B cell (primary cell): ENCODE measurements at places on chromosomes 6 and 20. TPM values are rescaled to one million over a fixed set of nuclear protein-coding genes. Genes with fewer than 3 reads are reported as not detected.

DNA sequence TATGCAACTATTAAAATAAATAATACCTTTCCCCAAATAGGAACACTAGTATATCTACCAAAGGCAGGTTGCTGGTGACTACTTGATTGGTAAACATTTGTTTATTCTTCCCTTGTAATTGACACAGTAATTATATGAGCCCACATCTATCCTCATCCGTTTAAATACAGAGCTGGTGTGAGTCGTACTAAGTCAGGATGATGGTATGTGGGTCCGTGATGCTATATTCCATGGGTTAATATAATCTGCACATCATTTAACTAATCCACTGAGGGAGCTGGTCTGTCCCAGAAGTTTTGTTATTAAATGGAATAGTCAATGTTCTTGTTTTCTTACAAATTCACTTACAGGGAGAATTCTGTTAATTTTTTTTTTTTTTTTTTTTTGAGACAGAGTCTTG, 164.0 kb upstream of the AGPAT4 start:
- no peaks in the 10 kb centered on the region for H3K4me1 ChIP-seq
- H3K27me3 ChIP-seq, result no peaks in the 10 kb centered on the region
- no peak overlapping the region for H3K4me3 ChIP-seq
- DNase-seq, result no peak
- H3K27ac ChIP-seq, result no peak overlapping the region

DNA sequence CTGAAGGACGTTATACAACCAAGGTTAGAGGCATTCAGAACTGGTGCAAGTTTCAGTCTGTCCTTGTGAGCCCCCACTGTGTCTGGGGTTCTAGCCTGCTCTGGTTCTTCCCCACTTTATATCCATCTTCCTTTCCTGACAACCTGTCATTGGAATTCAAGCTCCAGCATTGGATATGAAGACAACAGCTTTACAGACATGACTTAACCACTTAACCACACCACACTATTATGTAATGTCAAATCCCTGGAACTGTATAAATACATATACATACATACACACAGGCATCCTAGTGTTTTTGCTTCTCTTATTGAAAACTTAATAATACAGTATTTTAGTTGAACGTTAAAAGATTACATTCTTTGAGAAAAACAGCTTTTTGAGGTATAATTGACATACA, 217.9 kb upstream of the SGK1 start:
- no peaks in the 10 kb centered on the region for H3K4me1 ChIP-seq
- DNase-seq, result no peak
- H3K36me3 ChIP-seq, result no peaks in the 10 kb centered on the region
- H3K27me3 ChIP-seq, result no peaks in the 10 kb centered on the region
- H3K4me3 ChIP-seq, result no peak overlapping the region

The UNC93A gene
- polyA plus RNA-seq, result not detected in 2 replicates

- H3K27ac ChIP-seq, result no peak overlapping the region
- H3K4me3 ChIP-seq, result no peak overlapping the region
- no peaks in the 10 kb centered on the region for H3K4me1 ChIP-seq
- DNase-seq, result no peak
- H3K27me3 ChIP-seq, result no peaks in the 10 kb centered on the region
Observed at GRCh38 chr20:47173596-47174216, 182.8 kb downstream of the ZMYND8 start.

DNA sequence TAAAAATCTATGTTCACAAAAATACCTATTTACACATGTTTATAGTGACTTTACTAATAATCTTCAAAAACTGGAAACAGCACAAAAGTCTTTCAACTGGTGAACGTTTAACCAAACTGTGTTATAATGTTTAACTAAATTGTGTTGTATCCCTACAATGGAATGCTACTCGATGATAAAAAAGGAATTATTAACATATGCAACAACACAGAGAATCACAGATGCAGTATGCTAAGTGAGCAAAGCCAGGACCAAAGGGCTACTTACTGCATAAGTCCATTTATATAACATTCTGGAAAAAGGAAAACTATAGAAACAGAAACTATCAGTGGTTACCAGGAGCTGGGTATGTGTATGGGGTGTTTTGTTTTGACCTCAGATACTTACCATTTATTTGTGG, 602.2 kb upstream of the BTBD3 start:
- H3K27ac ChIP-seq, result no peak overlapping the region
- no peak for DNase-seq

The UBE3D gene
- polyA plus RNA-seq, result 3.3 and 3.4 TPM in 2 replicates

GRCh38 chr6:32151863-32152768, at the start of gene PRRT1:
Gene PRRT1, minus strand, starts transcription at chr6:32151939. Its CDS starts 112 bp downstream, at chr6:32151827.
- no peak for DNase-seq
- H3K27me3 ChIP-seq, result no peaks in the 10 kb centered on the region
- H3K27ac ChIP-seq, result no peak within 1 kb of the TSS
- H3K36me3 ChIP-seq, result no peaks in the 10 kb centered on the region
- H3K4me3 ChIP-seq, result no peak within 1 kb of the TSS

DNA sequence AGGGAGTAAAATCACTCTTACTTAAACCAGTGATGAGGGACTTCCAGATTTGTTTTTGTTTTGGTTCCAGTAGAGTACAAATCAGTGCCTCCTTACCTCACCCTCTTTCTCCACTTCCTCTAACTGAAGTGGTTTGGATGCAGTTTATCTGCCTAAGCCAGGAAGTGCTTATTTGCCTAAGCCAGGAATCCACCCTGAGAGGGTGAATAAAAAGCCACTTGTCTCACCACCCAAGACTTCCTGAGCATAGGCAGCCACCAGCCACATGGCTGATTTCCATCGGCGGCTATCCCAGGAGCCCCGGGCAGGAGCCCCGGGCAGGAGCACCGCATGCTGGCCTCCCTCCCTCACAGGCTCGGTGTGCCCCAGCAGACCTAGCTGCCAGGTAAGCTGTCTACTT, 12.0 kb downstream of the LRP11 start:
- no peaks in the 10 kb centered on the region for H3K36me3 ChIP-seq
- H3K27me3 ChIP-seq, result no peaks in the 10 kb centered on the region
- peak; percentile 77 for DNase-seq
- H3K4me1 ChIP-seq, result peaks cover 24% of the 10 kb centered on the region

DNA sequence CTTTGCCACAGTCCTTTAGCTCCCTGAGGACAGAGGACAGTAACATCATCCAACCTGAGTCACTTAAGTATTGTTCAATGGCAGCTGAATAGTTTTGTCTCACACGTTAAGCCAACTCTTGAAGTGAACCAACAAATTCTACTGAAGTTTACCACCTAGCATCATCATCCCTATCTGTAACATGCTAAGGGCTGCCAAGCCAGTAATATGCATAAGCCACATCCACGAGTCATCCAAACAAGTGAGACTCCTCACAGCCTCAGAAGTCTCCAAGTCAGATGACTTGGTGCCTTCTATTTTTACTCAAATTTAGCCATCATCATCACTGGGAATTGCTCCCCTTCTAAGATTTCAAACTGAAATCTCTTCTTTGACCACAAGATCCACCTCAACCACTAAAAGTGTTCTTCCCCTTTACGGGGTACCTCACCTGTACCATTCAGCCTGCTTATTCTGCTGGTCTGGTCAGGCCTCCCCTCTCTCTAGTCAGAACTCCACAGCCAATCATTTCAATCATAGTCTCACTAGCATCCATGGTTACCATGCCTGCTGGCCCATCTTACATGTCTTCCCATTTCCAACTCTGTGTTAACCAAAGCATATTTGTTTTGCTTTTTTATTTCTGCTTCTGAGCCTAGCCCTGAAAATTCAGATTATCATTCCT, 73.7 kb downstream of the DTNBP1 start:
- DNase-seq, result no peak
- H3K4me1 ChIP-seq, result no peaks in the 10 kb centered on the region
- no peaks in the 10 kb centered on the region for H3K36me3 ChIP-seq
- H3K27ac ChIP-seq, result no peak overlapping the region
- no peak overlapping the region for H3K4me3 ChIP-seq

GRCh38 chr6:158707120-158707820, 57.4 kb downstream of the SYTL3 start:
- no peaks in the 10 kb centered on the region for H3K27me3 ChIP-seq
- no peak overlapping the region for H3K4me3 ChIP-seq
- peaks cover 30% of the 10 kb centered on the region for H3K4me1 ChIP-seq
- no peak for DNase-seq
- H3K27ac ChIP-seq, result no peak overlapping the region
- H3K36me3 ChIP-seq, result no peaks in the 10 kb centered on the region

- H3K27ac ChIP-seq, result no peak overlapping the region
- no peaks in the 10 kb centered on the region for H3K4me1 ChIP-seq
- H3K4me3 ChIP-seq, result no peak overlapping the region
- H3K36me3 ChIP-seq, result no peaks in the 10 kb centered on the region
- H3K27me3 ChIP-seq, result no peaks in the 10 kb centered on the region
- no peak for DNase-seq
Observed at GRCh38 chr20:12592756-12593155, 416.0 kb upstream of the SPTLC3 start.

GRCh38 chr20:50654904-50655303, 36.4 kb downstream of the RIPOR3 start:
- DNase-seq, result no peak
- no peak overlapping the region for H3K4me3 ChIP-seq
- H3K27me3 ChIP-seq, result no peaks in the 10 kb centered on the region
- no peaks in the 10 kb centered on the region for H3K36me3 ChIP-seq
- H3K27ac ChIP-seq, result no peak overlapping the region
- H3K4me1 ChIP-seq, result no peaks in the 10 kb centered on the region

DNA sequence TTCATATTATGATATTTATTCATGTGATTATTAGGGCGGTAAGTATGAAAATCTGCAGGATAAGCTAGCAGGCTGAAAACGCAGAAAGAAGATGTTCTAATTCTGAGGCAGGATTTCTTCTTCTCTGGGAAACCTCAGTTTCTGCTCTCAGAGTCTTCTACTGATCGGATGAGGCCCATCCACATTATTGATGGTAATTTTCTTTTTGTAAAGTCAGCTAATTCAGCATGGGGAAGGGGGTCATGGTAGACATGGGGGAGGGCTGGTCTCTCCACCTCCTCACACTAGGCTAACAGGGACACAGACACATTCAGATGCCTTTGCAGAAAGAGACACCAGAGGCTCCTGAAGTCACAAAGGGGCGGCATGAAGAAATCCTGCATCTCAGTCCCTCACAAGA, 21.7 kb upstream of the MICA start:
- no peak for DNase-seq
- H3K27ac ChIP-seq, result no peak overlapping the region
- peaks cover 20% of the 10 kb centered on the region for H3K27me3 ChIP-seq
- no peaks in the 10 kb centered on the region for H3K36me3 ChIP-seq
- no peaks in the 10 kb centered on the region for H3K4me1 ChIP-seq

- H3K4me1 ChIP-seq, result no peaks in the 10 kb centered on the region
- H3K4me3 ChIP-seq, result no peak overlapping the region
- no peaks in the 10 kb centered on the region for H3K36me3 ChIP-seq
- DNase-seq, result no peak
Observed at GRCh38 chr6:50714487-50715379, 1.4 kb downstream of the TFAP2D start.

DNA sequence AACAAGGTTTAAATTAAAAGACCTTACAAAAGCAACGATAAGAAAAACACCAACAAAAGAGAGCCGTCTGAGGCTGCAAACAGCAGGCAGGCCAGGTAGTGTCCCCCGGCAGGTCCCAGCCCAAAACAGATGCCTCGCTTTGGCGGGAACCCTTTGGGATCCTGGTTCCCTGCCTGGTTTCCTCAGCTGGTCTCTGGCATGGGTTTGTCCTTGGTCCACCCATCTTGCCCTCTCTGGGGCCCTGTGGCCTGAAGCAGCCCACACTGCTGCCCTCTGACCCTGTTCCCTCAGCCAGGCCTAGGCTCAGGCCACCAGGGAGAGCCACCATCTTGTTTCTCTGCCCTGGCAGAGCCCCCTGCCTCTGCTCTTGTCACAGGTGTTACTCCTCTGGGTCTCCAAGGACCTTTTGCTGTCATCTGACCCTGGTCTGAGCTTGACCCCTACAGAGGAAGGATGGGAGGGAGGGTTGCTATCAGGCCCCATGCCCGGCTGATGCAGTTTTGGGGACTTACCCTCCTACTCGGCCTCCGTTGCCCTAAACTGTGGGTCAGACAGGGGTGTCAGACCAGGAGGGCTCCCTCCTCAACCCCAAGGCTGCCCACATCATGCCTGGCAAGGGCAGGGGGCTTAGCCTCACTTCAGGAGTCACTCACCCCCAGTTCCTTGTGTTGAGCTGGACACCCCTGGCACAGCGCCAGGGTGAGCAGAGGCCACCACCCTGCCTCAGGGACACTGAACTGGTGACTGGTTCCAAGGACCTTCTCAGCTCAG, 30.6 kb upstream of the GRM4 start:
- no peak overlapping the region for H3K27ac ChIP-seq
- no peak for DNase-seq
- H3K27me3 ChIP-seq, result no peaks in the 10 kb centered on the region
- H3K4me1 ChIP-seq, result no peaks in the 10 kb centered on the region

The HMGA1 gene
- polyA plus RNA-seq, result 59.6 and 60.2 TPM in 2 replicates

- no peak overlapping the region for H3K27ac ChIP-seq
- H3K4me1 ChIP-seq, result no peaks in the 10 kb centered on the region
- H3K27me3 ChIP-seq, result no peaks in the 10 kb centered on the region
- H3K4me3 ChIP-seq, result no peak overlapping the region
- no peak for DNase-seq
Observed at GRCh38 chr20:2932498-2932897, 59.2 kb downstream of the PTPRA start.

The TFAP2C gene
- not detected in 2 replicates for polyA plus RNA-seq

DNA sequence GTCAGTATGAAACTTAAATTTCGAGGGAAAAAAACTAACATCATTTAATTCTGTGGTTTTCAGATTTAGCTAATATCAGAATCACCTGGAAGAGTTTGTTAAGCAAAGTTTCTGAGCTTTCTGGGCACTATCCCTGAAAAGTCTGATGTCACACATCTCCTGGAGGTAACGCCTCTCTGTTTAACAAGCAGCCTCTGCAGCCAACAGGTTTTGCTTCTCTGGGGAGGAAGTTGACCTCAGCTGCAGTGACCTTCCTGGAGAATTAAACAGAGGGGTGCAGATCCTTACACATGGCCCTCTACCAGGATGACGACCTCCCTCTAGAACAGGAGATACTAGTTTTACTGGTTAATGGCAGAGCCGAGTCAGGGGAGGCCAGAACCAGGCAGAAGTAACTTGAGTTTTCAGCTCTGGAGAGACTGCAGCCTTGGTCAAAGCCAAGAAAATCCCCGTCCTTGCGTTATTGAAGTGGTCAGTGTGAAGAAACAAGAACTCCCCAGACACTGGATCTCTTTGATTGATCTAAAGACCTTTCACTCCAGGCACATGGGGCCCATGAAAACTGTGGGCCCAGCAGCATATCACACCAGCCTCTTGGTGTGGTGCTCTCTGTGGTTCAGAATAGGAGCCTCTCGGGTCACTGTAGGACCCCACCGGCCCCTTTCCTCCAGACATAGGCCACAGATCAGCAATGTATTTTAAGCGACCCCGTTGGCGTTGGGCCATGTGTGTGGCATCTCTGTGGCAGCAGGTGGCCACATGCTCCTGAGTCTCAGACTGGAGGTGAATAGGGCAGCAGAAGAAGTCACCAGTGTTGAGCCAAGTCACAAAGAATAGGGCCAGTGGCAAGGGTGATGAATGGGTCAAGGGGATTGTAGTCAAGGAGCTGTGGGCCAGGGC, 33.4 kb upstream of the CCR6 start:
- H3K27me3 ChIP-seq, result no peaks in the 10 kb centered on the region
- H3K36me3 ChIP-seq, result no peaks in the 10 kb centered on the region
- H3K4me3 ChIP-seq, result no peak overlapping the region
- peak overlapping the region; percentile 99 for H3K27ac ChIP-seq
- no peak for DNase-seq
